ENCODE measurements at places on chromosomes 3 and 15.

- DNase-seq = no peak
Observed at GRCh38 chr3:72694398-72694797, 153.8 kb downstream of the SHQ1 start.

DNA sequence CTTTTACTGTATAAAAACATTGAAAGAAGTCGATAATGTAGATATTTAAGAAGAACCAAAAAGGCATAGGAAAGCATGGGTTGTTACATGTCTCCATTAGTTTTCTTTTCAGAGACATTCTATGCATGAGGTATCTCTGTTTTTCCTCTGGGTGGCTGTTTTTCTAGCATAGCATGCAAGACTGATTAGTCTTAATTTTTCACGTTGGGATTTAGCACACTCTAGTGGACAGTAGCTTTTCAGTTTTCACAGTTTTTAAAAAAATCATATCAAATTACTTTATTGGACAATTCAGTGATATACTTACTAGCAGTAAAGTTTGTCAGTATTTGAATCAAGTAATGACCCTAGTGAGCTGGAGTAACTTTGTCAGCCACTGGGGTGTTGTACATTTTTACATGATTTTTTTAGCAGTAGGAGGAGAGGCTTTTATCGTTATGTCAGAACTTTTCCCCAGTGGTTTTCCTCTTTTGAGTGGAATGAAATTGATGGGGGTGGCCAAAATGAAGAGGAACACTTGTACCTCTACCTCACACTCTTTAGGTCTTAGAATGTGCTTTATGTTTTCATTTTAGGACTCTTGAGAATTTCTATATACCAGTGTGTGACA lies 57.2 kb downstream of the SEC22A start:
- peak; percentile 66 for DNase-seq

DNA sequence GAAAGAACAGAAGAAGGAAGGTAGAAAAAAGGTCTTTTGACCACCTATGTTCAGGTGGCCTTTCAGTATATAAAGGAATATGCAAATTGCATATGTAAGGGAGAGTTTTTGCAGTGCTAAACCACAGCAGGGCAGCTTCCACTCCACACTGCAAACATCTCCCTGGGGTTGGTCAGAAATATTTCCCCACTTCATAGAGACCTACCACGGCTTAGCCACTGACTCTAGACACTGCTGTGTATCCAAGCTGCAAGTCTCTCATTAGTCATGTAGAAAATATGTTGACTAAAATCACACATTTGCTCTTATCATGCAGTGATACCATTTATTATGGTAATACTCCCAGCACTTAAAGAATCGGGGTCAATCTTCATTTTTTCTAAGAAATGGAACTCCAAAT lies 214.9 kb upstream of the NR2F2 start:
- DNase-seq = no peak

- DNase-seq = no peak
Observed at GRCh38 chr3:5134499-5134898, 12.4 kb downstream of the ARL8B start.

DNA sequence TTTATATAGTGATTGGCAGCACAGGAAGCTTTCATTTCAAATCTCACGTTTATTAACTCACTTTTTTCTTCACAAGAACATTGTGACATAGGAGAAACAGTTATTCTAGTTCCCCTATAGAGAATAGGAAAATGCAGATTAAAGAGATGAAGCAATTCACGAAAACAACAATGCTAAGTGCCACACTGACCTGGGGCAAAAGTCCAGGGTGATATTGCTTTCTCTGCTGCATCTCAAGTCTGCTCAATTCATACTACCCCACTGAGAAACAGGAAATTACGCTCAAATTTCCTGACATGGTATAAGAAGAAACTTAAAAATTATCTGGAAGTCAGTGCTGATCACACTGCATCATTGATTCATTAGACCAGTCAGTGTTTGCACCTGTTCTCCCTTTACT lies 66.7 kb upstream of the SEMA6D start:
- DNase-seq = no peak

DNA sequence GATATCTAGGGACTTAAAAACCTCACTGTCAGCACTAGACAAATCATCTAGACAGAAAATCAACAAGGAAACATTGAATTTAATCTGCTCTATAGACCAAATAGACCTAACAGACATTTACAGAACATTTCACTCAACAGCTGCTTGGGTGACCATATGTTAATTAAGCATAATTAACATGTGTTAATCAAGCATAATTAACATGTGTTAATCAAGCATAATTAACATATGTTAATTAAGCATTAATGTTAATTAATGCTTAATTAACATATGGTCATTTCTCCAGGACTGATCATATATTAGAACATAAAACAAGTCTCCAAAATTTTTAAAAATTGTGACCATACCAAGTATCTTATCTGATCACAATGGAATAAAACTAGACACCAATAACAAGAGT lies 137.3 kb upstream of the MME start:
- DNase-seq = no peak

DNA sequence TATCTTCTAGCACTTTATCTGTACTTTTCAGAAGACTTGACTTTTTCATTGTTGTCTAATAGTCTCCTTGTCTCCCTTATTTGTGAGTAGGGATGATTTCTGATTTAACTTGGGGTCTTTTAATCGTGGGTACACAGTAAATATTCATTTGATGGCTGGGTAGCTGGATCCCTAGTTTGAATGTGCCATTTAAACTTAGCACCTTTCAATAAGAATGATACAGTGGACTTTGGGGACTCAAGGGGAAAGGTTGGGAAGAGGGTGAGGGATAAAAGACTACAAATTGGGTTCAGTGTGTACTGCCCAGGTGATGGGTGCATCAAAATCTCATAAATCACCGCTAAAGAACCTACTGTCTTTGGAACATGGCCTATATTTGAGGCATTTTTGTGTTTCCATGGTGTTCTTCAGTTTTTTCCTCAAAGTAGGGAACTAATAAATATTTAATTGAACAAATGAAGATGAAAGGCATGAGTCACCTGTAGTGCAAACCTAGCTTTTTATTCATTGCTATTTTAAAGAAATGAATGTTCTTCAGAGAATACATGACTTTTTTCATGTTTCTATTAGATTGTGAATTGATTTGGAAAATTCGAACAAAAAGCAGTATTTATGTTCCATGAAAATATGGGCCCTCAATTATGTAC lies 12.1 kb downstream of the FNDC3B start:
- no peak for DNase-seq

DNA sequence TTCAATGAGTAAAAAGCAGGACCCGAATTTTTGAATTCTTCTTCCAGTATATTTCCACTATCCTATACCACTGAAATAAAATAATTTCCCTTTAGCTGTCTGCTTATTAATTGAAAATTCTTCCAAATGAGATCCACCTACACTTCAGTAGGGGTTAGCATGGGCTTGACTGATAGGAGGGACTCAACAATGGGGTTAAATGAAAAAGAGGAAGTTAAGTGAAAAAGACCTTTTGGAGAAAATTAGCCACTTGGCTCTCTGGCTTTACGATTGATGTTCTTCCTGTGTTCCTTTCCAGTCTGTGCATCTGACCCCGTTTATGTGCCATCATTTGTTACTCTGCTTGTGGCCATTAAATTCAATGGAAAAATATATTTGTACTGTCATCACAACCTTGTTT lies 54.0 kb upstream of the GCNT3 start:
- no peak for DNase-seq

DNA sequence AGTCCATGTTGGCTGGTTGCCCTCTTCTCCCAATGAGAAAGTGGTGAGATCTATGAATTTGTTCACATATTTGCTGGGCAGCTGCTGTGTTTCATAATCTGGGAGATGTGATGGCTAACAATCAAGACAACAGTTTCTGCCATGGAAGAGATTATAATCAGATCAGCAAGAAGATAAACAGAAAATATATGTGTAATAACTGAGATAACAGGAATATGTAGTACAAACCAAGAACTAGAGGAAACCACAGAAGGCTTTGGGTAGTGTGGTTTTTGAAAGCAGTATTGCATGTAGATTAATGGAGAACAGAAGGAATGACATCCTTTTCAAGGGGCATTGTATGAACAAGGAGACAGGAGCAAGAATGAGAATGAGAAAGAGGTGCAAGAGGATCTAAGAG lies 12.2 kb upstream of the CSTA start:
- no peak for DNase-seq
